D721Med (cell line): ENCODE measurements at places on chromosomes 5 and 9.

- no peak for DNase-seq
Observed at GRCh38 chr5:72448368-72448767, 58.8 kb downstream of the ZNF366 start.

GRCh38 chr9:76359766-76360165 lies 34.5 kb downstream of the RFK start:
- no peak for DNase-seq

DNA sequence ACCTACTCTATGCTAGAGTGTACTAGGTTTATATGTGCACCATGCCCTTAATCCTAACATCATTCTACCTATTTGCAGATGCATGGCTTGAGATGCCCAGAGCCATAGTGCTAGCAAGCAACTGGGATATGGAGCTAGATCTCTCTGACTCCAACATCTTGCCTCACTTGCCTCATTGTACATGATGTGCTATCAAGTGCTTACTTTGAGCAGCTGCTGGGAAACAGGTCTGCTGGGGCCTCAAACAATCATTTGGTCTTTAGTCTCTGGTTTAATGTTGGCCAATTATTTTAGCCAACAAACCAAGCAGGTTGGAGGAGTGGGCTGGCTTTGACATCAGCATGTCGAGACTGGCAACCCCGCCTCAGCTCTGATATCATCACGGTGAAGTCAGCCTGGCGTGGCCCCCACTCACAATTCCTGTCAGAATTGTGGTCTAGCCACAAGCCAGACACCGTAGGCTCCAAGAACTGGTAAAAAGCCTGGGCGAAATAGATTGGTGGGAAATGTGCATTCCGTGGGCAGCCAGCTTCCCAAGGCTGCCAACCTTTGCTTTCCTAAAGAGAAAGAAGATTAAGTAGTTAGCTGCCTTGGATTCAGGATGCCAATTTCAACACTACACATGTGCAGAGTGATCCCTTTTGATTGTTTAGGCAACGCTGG lies 21.1 kb upstream of the GAS1 start:
- DNase-seq = no peak

DNA sequence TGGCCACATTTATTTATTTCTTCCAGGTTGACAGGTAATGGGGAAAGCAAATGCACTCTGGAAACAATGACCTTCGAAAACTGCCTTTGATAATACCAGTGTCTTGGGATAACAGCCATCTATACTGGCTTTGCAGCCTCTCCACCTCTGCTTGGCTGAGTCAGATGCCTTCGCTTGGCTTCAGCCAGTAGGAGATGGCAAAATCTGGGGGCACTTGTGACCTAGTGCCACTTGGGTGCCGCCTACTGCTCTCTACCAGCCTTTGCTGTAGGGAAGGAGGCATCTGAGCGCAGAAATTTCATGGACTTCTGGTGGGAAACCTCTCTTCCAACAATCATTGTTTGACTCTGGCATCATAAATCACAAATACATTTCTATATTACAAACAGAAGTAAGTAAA lies 21.8 kb downstream of the FYB1 start:
- no peak for DNase-seq

- DNase-seq = no peak
Observed at GRCh38 chr5:109982966-109983534, 293.3 kb downstream of the MAN2A1 start.

DNA sequence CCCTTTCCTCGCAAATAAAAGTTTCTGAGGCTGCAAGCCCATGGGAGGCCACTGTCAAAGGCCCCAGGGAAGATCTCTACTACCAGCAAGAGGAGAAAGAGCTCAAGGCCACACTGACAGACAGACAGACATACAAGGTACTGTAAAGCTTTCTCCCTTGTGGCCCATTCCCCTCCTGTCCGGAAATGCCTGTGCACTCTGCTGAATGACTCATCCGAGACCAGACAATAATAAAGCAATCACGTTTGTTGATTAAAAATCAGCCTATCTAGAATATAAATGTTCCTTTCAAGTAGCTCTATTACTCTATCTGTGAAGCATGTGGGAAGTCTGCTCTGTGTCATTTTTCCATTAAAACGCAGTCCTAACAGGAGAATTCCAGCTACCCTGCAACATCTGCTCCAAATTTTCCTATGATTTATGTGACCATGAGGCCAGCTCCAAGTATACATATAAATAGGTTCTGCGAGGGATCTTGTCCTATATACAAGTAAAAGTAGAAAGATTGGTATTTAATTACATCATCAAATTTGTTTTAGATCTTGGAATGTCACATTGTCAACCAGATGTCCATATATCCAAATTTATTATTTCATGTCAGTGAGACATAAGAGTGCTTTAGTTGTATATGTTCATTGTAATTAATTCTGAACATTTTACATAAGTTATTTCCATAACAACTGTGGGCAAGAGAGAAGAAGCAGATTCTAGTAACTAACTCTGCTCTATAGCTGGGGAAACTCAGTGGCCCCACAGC lies 34.7 kb upstream of the TGFBI start:
- DNase-seq = no peak

DNA sequence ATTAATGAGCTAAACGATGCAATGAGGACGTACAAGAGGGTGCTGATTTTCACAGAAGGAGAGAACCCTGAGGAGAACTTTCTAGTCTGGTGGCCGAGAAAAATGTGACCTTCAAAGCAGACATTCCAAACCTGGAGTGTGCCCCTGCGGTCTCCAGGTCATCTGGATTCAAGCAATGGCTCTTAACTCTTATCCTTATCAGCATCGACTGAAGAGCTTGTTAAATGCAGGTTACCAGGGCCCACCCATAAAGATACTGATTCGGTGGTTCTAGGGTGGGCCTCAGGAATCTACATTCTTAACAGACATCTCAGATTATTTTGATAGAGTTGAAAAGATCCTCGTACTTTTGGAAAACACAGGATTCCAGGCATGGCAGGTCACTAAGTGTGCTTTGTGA lies 103.6 kb upstream of the SAP30L start:
- DNase-seq = no peak
